Stimulated activated CD4-positive, alpha-beta T cell treated with anti-CD3 and anti-CD28 coated beads, Interleukin-4, amount 100 ng/mL, for 4 hours (primary cell): ENCODE measurements at places on chromosomes 4 and X.

DNA sequence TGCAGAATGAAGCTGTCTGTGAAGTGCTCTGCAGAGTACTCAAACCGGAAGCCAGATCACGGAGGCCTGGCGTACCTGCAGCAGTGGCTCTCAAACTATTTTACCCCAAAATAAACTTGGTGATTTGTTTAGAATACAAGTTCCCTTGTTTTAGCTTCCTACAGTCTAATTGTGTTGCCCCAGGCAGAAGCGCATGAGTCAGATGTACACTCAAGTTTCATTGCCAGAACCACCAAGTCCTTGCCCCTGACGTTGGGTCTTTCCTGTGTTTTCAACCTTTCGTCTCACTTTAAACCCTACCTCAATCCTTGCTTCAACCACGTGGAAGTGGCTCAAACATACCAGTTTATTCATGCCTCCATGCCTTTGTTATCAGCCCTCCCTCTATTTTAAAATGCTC lies 66.2 kb upstream of the SLC7A11 start:
- no peak for DNase-seq

DNA sequence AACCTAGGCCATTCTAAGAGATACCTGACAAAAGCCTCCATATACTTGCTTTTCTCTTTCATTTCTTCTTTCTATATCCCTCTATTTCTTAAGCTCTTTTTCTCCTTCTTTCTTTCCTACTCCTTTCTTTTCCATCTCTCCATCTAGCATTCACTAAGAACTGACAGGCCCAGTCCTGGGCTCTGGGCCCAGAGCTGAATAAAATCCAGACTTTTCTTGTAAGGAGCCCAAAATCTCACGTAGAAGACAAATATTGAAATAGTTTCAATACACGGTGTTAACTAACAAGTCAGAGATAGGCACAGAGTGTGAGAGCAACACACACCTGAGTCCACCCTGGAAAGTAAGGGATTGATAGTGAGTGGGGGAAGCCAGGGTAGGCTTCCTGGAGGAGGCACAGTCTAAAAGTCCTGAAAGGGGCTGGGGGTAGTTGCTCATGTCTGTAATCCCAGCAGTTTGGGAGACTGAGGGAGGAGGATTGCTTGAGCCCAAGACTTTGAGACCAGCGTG lies 73.2 kb upstream of the EFNB1 start:
- DNase-seq = no peak

DNA sequence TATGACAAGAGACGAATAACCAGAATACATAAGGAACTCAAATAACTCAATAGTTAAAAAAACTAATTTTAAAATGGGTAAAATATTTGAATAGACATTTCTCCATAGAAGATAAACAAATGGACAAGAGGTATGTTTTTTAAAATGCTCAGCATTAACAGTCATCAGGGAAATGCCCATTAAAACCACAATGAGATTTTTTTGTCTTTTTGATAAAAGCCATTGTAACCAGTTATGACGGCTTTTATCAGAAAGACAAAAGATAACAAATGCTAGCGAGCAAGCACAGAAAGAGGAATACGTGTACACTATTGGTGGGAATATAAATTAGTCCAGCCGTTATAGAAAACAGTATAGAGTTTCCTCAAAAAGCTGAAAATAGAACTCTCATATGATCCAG lies 388.2 kb upstream of the INTU start:
- DNase-seq = no peak

GRCh38 chr4:67465032-67465762 lies 80.1 kb downstream of the CENPC start:
- no peak for DNase-seq

DNA sequence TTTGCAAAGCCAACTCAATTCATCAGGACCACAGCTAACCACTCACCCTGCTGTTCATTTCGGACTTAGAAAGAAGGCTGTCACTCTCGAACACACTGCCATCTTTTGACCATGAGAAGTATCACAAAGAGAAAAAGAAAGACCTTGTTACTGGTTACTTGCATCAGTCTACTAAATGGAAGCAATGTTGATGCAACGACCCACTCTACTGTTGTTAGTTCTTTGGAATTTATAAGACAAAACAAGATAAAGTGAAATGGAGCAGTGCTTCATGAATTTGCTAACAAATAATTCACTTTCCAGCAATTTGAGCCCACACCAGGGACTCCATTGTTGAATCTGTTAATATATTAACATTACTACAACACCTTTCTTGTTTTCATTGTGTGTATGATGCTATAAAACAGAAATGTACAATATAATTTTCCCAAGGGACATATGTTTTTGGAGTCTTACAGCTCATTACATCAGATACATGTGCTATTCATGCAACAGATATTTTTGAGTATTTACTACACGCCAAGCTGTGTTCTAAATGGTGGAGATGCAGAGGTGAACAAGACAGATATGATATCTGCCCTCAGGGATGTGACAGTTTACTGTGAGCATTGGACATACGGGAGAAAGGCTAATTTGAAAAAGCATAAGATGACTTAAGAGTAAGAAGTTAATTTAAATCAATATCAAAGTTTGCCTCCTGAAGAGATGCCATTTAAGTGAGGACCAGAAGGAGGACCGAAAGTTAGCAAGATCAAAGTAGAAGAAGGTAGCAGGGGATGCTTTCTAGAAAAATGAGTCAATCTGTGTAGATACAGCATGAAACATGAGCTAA lies 87.2 kb downstream of the AREG start:
- no peak for DNase-seq

GRCh38 chr4:71609167-71609566 lies 174.7 kb downstream of the GC start:
- DNase-seq = no peak
